Endothelial cell of umbilical vein (primary cell): ENCODE measurements at places on chromosomes 4 and X. TPM values are rescaled to one million over a fixed set of nuclear protein-coding genes. Genes with fewer than 3 reads are reported as not detected.

DNA sequence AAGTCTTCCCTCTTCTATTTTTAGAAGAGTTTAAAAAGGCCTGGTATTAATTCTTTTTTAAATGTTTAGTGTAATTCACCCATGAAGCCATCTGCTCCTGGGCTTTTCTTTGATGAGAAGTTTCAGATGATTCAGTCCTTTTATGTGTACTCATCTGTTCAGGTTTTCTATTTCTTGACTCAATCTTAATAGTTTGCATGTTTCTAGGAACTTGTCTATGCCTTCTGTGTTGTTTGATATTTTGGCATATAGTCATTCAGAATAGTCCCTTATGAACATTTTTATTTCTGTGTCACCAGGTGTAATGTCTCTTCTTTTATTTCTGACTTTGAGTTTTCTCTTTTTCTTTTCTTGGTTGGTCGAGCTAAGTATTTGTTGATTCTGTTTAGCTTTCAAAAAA is 20.2 kb upstream of the IL2 start:
- DNase-seq, result no peak

The OPN1LW gene
- not detected in 2 replicates for total RNA-seq

DNA sequence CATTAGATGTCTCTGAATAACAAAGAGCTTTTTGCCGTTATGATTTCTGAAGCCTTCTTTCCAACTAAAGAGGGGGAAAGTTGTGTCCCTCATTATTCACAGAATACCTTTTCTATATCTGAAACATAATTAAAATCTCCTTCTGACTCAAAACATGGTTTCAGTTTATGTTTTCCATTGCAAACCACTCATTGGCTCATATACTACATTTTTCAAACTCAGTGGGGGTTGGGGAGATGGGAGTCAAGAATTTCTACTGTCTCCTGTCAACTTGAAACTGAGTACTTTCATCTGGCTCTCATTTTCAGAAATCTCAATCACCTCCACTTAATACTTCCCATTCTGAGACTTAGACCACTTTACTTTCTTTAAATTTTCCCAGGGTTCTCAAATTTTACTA is 1839.5 kb upstream of the PCDH10 start:
- DNase-seq, result no peak

DNA sequence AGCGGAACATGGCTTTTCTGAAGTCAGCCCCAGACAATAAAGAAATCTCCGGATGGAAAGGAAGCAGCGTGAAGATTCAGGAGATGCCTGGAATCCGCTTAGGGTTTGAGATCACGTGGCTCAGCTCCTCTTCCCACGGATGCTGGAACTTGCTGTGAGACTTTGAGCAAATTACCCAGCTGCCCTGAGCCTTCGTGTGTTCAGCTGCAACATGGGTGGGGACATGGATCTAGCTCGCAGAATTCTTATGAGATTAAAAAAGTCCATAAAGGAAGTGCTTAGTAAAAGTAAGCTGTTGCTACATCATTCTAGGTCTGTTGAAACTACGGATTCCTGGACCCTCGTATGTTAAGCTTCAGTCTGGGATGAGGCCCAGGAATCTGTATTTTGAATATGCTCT is 55.7 kb upstream of the STIM2 start:
- no peak for DNase-seq

The RNF175 gene
- total RNA-seq, result not detected in 2 replicates

DNA sequence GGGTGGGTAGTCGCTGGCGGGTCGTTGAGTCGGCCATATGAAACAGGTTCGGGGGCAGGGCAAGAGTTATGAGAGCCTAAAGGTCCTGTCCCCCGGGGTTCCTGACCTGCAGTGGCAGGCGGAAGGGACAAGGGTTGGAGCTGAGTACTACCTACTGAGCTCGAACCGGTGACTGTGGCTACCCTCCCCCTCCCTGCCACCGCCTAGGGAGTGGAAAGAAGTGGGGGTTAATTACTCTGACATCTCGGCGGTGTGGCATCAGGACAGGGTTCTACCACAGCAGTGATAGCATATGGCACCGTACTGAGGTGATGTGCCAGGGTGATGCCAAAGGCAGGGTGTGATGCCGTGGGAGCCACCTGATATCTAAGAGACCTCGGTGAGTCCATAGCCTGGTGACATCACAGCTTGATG is 307 bp downstream of the ATG4A start:
- no peak for DNase-seq
